ENCODE measurements at places on chromosomes 7 and 10. TPM values are rescaled to one million over a fixed set of nuclear protein-coding genes. Genes with fewer than 3 reads are reported as not detected.

KCNK18 gene
- not detected for total RNA-seq

UCMA gene
- not detected for total RNA-seq

SNX13 gene
- 49.2 TPM for total RNA-seq

GPR26 gene
- not detected for total RNA-seq

GLI3 gene
- total RNA-seq, result 1.8 TPM

TEX47 gene
- not detected for total RNA-seq

ADAMTS14 gene
- total RNA-seq, result under 0.01 TPM

CDH23 gene
- 31.4 TPM for total RNA-seq

PRF1 gene
- not detected for total RNA-seq

RADIL gene
- not detected for total RNA-seq

EVX1 gene
- total RNA-seq, result not detected

ITIH2 gene
- total RNA-seq, result not detected

MAD1L1 gene
- 29.4 TPM for total RNA-seq

THSD7A gene
- under 0.01 TPM for total RNA-seq

CALML3 gene
- not detected for total RNA-seq

IL6 gene
- not detected for total RNA-seq

OIT3 gene
- total RNA-seq, result under 0.01 TPM

CYP3A5 gene
- total RNA-seq, result under 0.01 TPM

Data from placental epithelial cell (primary cell).